ENCODE measurements at places on chromosomes 12 and 14.

DNA sequence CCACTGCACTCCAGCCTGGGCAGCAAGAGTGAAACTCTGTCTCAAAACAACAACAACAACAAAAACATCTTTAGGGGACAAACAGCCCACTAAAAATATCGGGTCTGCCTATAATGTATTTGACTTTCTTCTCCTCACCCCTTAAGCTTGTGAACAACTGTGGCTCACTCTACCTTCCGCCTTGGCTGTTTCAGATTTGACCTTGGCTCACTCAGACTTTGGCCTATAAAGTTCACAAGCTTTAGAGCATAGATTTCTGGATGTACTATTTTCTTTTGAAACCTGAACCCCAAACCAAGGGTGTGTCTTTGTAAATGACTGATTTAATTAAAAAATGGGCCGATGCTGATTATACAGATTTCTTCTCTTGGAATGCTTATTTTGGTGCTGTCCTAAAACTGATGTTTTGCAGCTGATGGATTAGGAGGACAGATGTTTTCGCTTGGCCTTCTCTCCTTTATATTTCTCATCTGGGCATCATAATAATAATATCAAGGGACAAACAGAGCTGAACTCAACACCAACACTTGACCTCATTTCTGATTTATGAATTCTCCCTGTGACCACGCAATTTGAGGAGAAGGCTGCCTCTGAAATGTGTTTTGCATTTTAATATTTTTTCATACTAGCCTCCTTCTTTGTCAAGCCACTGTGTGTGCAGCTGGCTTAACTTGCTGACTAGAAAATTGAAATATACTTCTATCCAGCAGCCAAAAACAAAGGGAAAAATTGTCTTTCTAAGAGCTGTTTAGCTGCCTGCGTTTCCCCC, 40.2 kb upstream of the RASSF3 start:
- no peak for DNase-seq

DNA sequence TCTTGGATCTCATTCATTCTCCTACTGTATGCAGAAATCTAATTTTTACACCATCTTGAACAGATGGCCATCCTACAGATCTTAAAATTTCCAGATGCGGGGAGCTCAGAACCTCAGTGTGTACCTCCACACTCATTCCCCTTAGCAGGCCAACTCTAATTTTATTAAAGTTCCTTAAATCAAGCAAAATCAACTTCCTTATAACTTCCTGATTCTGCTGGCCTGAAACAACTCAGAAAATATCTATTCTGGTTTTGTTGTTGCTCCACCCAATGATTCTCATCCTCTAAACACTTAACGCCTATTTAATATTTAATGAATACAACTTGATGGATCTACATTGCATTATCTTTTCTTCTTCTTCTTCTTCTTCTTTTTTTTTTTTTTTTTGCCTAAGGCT, 3.1 kb downstream of the EMP1 start:
- DNase-seq: no peak

- no peak for DNase-seq
Observed at GRCh38 chr14:64541261-64541971, 875 bp downstream of the HSPA2 start.

DNA sequence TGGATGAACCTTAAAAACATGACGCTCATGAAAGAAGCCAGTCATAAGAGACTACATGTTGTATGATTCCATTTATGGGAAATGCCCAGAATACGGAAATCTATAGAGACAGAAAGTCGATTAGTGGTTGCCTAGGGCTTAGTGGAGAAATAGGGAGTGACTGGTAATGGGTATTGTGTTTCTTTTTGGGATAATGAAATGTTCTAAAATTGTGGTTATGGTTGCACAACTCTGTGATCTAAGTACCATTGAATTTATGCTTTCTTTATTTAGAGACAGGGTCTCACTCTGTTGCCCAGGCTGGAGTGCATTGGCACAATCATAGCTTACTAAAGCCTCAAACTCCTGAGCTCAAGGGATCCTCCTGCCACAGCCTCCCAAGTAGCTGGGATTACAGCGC, 8.0 kb downstream of the RBMS2 start:
- no peak for DNase-seq

DNA sequence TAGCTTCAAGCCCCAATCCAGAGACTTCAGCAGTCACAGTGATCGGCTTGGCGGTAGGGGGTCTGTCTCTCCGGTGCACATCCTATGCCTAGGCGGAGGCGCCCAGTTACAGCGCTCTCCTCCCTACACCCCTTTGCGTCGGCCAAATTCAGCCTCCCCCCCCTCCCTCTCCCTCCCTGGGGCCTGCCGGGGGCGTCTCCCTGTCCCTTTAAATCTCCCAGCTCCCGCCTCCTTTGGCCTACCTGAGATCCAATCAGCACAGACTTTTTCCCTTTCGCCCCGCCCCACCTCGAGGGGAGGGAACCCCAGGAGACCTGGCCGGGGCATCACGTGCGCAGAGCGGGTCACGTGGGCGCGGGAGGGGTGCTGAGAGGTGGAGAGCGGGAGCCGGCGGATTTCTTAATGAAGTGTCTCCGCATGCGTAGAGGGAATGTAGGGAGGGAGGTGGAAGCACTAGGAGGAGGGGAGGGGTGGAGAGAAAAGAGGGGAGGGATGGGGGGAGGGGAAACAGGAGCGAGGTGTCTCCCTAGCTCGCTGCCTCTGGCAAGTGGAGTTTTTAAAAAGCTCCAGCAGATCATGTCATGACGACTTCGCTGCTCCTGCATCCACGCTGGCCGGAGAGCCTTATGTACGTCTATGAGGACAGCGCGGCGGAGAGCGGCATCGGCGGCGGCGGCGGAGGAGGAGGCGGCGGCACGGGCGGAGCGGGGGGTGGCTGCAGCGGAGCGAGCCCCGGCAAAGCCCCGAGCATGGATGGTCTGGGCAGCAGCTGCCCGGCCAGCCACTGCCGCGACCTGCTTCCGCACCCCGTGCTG, at the start of gene HOXC13:
Gene HOXC13 (plus strand): TSS at position 506 of the 815 bp plus-strand sequence. CDS start 76 bp downstream, at position 582.
- DNase-seq: peak; percentile 97

GRCh38 chr12:19273482-19274330, 144.2 kb downstream of the PLEKHA5 start:
- peak; percentile 98 for DNase-seq

DNA sequence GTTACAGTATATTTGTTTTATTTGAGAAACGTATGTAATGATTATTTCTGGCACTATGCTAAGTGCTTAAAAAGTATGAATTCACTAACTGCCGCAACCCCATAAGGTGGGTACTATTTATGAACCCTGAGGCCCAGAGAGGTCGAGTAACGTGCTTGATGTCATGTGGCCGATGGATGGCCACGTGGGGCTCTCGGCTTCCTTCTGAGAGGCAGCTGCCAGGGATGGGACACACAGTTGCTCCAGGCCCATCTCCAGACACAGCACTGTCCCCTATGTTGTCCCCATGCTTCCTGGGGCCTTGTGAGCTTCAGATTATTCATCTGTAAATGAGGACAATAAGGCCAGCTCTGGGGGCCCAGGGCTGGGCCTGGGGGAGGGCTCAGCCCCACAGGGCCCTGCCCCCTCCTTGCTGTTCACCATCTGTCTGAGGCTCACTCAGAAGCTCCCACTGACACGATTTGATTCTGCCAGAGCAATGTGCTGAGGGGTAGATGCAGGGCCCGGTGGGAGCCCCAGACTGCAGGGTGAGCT, 115.0 kb downstream of the CALM1 start:
- no peak for DNase-seq

DNA sequence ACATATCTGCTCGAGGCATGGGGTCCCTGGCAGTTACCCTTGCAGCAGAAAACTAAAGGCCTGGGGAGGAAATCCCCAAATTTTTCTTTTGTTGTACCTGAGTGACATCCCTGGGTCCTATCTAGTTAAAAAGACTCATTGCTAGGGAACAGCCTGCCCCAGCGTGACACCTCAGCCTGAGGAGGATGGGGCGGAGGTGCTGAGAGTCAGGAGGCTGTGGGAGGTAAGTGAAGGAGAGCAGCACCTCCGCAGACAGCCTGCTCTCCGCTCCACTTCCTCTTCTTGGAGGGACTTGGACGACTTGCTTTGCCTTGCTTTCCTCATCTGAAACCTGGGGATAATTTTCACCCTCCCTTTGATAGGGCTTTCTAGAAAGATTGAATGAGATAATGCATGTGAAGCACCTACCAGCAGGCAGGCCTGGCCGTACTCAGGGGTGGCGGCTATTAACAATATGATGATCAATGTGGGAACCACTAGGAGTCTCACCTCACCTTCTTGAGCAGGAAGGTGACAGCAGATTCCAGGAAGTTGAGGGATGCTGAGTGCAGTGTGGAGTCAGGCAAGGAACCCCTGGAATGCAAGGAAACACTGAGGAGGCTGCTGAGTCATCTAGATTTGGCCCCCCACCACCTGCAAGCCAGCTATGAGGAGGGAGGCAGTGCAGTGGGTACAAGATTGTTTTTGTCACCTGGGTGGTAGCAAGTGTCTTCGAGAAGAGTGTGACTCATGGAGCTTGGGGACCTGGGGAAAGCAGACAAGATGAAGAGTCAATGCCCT, 23.2 kb downstream of the UBE3B start:
- peak; percentile 10 for DNase-seq

GRCh38 chr14:93691042-93691780, 97.1 kb downstream of the PRIMA1 start:
- no peak for DNase-seq

- no peak for DNase-seq
Observed at GRCh38 chr12:65640489-65640901, 183.8 kb upstream of the HMGA2 start.

GRCh38 chr12:41802803-41803202, 341.9 kb downstream of the GXYLT1 start:
- no peak for DNase-seq

DNA sequence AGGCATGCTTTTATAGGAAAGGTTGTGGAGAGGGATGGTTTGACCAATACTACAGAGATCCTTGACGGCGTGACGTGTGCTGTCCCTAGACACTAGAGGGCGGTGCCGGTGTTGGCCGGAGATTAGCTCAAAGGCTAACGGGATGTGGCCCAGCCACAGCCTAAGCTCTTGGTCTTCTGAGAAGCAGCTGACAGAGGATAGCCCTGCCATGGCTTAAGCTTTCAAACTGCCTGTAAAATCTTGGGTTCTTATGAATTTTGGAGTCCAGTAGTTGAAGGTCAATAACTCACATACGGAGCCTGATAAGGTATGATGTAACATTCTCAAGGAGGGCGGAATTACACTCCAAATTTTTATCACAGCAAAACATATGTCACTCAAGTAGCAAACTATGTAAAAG, 515.7 kb upstream of the ATXN7L3B start:
- peak; percentile 77 for DNase-seq

DNA sequence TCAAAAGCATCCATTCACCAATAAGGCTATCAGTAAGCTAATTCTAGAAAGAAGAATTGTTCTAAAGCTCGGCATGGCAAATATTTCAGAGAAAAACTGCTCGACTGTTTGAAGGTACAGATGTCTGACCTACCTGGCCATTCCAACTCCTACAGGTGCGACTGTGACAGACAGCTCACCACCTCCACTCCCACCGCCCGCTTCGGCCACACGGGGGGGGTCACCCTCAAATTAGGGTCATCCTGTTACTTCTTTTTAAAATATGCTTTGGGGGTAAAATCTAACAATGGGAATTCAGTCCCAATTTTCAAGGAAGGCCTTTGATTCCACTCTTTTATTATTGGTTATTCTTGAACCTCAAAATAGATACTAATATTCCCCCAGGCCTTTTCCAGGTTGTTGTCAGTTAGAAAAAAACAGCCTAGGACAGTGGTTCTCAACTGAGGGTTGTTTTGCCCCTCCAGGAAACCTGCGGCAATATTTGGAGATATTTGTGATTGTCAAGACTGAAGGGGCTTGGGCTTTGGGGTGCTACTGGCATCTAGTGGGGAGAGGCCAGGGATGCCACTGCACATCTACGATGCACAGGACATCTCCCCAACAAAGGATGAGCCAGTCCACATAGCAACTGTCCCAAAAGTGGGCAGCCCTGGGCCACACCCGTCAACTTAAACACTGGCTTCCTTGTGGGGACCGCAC, 81.2 kb downstream of the BCL11B start:
- no peak for DNase-seq

- DNase-seq: no peak
Observed at GRCh38 chr14:79356040-79356439, 855.3 kb downstream of the DIO2 start.

GRCh38 chr14:28361486-28361885, 405.1 kb upstream of the FOXG1 start:
- DNase-seq: no peak

- no peak for DNase-seq
Observed at GRCh38 chr12:125878483-125878882, 813.2 kb downstream of the AACS start.

DNA sequence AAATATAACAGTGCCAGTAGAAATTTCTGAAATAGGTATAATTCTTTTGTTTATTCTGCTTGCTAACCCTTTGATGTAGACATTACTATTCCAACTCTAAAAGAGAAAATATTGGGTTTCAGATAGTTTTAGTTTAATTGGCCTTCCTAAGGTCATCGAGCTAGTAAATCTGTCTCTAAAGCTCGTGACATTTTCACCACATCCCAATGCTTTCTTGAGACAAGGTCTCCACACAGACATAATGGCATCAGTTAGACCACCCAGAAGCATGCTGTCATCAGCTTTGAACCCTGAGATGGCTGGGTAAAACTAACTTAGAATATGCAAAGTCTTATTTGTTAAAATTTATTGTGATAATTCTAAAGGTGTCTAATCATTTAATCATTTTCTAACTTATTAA, 52.0 kb downstream of the PIK3C2G start:
- no peak for DNase-seq

- no peak for DNase-seq
Observed at GRCh38 chr12:82954572-82954971, 267.9 kb downstream of the TMTC2 start.

DNA sequence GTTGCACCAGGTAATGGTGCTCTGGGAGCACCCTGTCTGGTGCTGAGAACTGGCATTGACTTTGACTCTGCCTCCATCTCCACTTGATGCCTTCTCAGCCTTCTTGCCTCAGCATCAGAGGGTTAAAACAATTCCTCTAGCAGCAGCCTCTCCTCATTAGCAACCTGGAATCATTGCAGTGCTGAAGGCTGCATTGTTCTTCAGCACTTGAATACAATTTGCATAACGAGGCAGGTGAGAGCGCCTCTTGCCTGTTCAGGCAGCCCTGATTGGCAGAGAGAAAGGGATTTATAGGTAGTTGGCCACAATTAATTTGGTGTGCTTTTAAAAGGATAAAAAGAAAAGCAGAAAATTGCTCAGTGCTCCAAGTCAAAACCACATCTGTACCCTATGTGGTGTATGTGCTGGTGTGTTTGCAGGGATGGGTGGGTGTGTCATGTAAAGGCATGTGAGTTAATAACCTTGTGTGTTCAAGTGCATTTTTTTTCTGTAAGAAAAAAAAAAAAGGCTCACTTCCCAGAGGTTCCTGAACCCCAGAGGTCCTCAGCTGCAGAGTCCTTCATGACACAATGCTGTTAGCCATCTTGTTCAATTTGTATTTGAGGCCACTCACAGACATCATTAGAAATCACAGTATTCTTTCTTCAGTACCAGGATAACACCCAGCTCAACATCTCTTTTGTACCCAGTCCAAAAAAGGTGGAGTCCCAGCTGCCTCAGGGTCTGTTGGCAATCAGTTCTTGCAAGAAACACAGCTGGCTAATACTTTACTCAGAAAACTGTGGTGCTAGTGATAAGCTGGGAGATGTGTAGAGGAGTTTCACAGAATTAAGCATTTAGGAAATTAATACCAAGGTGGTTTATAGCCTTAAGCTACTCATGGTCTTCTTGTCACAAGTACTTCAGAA, 385.6 kb downstream of the GRIN2B start:
- DNase-seq: no peak

Measured in A172 (cell line).